ENCODE measurements at places on chromosomes 12 and 14.

GRCh38 chr12:82213761-82214160 is 144.4 kb downstream of the CCDC59 start:
- no peak for DNase-seq

- no peak for DNase-seq
These were observed 948 bp downstream of the RIPK3 start for GRCh38 chr14:24338843-24339242.

DNA sequence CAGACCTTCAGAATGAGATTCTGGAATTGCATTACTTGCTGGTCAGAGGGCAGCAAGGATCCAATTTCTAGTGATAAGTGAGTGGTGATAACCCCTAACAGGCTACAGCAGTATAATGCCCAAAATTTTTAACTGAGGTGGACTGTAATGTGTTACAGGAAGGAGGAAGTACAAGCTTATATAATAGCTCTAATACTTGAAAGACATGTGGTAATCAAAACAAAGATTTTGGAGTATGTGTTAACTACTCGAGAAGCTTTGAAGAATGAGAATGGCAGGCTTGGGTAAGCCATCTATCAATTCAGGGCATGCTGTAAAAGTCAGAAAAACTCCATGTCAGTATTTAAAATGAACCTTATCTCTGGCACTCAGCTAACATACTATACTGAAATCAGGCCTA is 70.5 kb downstream of the ANKS1B start:
- no peak for DNase-seq

DNA sequence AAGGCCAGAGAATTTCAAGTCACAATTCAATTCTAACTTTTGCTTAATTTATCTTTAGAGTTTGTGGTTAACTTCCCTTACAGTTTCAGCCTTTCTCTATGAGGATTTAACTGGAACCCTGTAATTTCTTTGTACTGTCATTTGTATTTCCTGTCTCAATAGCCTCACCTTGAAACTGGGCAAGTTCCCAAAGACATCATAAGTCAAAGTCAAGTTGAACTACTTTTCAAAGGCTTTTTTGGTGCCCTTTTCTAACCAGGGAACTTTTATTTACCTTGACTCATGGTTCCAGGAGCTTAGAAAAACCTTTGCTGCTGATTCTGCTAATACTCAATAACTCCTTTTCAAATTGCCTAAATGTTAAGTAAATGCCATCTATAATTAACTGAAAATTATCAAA is 200.8 kb upstream of the KRR1 start:
- no peak for DNase-seq

DNA sequence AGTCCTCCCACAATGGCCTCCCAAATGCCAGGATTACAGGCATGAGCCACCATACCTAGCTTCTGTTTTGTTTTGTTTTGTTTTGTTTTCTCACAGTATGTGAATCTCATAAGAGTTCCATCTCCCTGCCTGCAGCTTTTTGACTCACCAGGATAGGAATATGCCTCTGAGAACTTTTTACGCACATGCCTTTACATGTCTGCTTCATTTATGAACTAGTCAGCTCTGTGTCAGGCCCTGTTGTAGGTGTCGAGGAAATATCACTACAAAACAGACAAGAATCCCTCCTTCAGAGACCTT is 89.0 kb downstream of the BORCS5 start:
- DNase-seq: no peak

DNA sequence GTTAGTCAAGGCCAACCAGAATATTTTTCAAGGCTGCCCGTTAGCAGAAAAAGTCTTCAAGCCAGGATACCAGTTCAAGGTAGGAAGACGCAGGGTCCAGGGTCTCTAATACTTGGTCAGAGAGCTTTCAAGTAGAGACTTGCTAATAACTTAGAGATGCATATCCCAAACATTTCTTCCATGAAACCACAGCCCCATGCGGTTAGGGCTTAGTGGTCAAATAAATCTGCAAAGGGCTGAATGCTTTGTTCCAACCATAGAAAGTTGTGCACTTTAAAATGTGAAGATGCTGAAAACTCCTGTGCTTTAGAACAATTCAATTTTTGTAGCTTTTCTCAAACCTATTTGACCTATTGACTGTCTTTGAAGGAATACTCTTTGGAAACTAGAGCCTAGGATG is 208.9 kb downstream of the PIK3C2G start:
- no peak for DNase-seq

DNA sequence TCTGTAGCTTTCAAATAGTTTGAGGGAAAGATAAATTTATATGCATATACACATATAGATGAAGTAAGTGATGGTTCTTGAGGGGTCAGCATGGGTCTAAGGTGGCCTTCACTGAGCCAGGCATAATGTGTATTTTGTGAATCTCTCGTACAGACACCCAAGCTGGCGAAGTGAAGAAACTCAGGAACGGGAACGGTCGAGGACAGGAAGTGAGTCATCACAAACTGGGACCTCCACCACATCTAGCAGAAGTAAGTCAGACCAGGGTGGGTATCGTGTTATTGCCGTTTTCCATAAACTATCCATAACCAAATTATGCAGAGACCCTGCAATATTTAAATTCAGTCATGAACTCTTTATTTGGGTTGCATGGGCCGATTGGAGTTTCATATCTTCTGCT is 15.4 kb upstream of the TNS2 start:
- DNase-seq: no peak

DNA sequence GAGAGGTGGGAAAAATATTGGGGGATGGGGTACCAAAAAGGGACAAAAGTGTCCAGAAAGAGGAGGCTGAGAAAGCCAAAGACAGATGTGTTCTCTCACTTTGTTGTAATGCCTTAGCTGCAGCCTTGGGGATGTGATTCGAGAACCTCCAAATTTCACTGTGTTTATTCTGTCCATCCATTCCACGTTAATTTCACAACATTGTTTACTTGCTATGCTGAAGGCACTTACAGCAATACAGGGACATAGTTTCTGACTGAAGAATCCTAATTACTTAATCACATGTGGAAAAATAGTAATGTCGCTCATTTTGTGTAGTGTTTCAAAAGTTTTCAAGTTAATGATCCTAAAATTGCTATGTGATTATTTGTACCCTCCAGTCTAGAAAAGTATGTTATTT is 146.2 kb upstream of the SLC38A2 start:
- DNase-seq: no peak

- no peak for DNase-seq
These were observed 108.2 kb downstream of the TSPAN9 start for GRCh38 chr12:3185260-3185870.

DNA sequence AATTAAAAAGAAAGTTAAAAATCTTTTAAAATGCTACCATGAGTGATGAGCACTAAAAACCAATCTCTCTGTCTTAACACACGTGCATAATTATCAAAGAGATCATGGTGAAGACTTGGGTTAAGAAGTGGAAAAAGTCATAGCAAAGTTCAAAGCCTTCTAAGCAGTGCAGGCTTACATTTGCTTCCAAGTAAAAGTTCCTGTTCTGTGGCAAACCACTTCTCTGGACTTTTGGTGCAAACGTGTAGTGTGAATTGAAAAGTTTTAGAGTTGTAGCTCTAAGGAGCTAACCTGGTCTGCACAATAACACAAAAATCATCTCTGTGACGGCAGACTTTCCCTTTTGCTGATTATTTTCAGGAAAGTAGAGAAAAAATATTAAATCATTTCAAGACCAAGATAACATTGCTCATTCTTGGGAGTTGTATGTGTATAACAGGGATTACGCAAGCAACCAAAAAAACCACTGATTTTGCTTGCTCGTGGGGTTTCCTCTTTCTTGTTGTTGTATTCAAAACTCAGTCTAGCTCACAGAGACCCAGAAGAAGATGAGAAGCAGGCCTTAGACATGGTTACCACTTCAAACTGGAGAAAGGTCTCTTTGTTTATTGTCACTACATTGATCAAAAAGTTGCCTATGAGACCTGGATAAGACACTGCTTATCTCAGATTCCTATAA is 2.3 kb upstream of the GLIPR1 start:
- DNase-seq: no peak

DNA sequence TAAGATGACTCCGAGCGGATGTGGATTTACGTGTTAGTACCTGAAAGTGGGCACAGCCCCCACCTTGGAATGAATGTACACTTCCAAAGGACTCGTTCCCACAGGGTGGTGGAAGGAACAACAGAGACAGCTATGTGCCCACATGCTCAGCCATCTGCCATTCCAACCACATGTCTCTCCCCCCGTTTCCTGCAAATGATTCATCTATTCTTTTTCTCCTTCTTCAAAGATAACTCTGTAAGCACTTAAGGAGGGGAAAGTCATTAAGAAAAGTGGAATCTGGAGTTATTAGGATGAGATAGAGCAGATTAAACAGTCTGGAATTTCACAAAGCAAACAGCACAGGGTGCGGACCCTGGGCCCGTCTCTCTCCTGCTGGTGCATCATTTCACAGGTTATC is 18.5 kb upstream of the DUSP6 start:
- DNase-seq: no peak

DNA sequence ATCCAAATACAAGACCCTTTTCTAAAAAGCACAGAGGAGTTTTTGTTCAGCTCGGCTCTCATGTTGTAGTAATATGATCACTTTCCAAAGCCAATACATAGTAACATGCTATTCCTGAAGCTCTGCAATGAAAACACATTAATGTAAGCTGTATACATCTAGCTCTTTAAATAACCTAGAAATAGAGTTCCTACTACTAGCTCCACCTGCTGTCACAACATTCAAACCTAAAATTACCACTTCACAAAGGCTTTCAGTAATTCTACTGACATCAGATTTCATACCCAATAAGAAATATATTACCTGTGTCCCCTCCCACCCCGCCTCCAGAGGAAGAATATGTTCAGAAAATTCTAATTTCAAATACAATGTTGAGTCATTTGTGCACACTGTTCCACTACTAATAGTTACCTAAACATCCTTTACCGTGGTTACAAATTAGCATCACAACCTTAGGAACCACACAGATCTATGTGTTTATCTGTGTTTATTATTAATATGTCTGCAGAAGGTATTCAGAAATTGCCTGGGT is 17.8 kb downstream of the EFCAB11 start:
- no peak for DNase-seq
